Fibroblast of villous mesenchyme (primary cell): ENCODE measurements at places on chromosomes 7 and 10. TPM values are rescaled to one million over a fixed set of nuclear protein-coding genes. Genes with fewer than 3 reads are reported as not detected.

The OLAH gene
- not detected in 2 replicates for total RNA-seq

The PRRT4 gene
- total RNA-seq: not detected in 2 replicates

The HOGA1 gene
- 0.32 and 0.86 TPM in 2 replicates for total RNA-seq

The AGMO gene
- total RNA-seq: not detected in 2 replicates

The CPEB3 gene
- total RNA-seq: 0.43 and 0.64 TPM in 2 replicates

The MDFIC gene
- total RNA-seq: 28.3 and 39.3 TPM in 2 replicates

The CNPY1 gene
- not detected in 2 replicates for total RNA-seq

The OR6V1 gene
- total RNA-seq: not detected in 2 replicates

The TEX47 gene
- total RNA-seq: not detected in 2 replicates

The SEMA3C gene
- total RNA-seq: 101 and 136 TPM in 2 replicates
